Stimulated activated CD4-positive, alpha-beta T cell treated with anti-CD3 and anti-CD28 coated beads, Interleukin-15, amount 100 ng/mL, for 1 hour (primary cell): ENCODE measurements at places on chromosomes 4 and X.

- no peak for DNase-seq
Measured at GRCh38 chr4:111937368-111937767, 207.9 kb upstream of the FAM241A start.

- DNase-seq: no peak
Measured at GRCh38 chr4:8906668-8906970, 35.0 kb upstream of the HMX1 start.

DNA sequence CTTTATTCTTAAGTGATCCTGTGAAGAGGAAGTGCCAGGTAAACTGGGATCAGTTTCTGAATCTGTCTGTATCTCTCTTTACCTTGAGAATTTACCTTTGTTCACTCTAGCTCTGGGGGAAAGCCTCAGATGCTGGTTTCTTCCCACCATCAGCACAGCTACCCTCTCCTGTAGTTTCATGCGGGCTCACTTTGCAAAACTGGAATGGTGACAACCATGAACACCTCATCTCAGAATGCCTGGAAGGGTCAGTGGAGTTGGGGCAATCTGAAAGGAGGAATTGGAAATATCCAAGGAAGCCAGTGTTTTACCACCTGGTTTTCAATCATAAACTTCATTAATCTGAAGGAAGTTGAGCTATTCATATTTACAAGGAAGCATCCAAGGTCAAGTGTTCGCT is 30.8 kb upstream of the DCX start:
- DNase-seq: no peak

DNA sequence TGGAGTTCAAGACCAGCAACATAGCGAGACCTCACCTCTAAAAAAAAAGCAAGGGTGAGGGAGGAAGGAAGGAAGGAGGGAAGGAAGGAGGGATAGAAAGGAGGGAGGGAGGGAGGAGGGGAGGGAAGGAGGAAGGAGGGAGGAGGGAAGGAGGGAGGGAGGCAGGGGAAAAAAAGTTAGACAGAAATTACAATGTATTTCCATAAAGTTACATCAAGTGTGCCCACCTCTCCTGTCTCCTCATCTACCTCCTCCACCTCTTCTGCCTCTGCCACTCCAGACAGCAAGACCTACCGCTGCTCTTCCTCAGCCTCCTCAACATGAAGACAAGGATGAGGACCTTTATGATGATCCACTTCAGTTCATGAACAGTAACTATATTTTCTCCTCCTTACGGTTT is 8.3 kb downstream of the LIN54 start:
- no peak for DNase-seq

- DNase-seq: no peak
Measured at GRCh38 chrX:920234-920799, 289.7 kb downstream of the SHOX start.

DNA sequence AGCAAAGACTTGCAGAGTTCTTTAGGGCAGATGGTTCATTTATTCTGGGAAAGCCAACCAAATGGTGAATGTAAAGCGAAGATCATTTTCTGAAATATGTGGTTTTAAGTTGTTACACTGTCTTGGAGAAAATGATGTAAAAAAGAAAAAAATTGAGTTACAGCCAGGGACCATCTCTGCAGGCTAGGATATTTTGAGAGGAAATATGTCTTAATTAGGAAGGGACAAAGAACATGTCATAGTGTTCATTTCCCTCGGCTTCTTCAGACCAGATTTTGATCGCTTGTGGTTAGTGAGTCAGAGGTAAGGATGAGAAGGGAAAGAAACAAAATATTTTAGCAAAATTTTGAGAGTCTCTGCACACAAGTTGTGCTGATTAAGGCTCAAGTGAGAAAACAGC is 59.0 kb upstream of the C1QTNF7 start:
- DNase-seq: no peak

- DNase-seq: no peak
Measured at GRCh38 chrX:155876704-155877103, 4.4 kb upstream of the VAMP7 start.

- no peak for DNase-seq
Measured at GRCh38 chrX:112211459-112211858, 128.9 kb upstream of the TRPC5 start.

GRCh38 chr4:85724791-85725563 is 250.0 kb downstream of the ARHGAP24 start:
- DNase-seq: no peak

DNA sequence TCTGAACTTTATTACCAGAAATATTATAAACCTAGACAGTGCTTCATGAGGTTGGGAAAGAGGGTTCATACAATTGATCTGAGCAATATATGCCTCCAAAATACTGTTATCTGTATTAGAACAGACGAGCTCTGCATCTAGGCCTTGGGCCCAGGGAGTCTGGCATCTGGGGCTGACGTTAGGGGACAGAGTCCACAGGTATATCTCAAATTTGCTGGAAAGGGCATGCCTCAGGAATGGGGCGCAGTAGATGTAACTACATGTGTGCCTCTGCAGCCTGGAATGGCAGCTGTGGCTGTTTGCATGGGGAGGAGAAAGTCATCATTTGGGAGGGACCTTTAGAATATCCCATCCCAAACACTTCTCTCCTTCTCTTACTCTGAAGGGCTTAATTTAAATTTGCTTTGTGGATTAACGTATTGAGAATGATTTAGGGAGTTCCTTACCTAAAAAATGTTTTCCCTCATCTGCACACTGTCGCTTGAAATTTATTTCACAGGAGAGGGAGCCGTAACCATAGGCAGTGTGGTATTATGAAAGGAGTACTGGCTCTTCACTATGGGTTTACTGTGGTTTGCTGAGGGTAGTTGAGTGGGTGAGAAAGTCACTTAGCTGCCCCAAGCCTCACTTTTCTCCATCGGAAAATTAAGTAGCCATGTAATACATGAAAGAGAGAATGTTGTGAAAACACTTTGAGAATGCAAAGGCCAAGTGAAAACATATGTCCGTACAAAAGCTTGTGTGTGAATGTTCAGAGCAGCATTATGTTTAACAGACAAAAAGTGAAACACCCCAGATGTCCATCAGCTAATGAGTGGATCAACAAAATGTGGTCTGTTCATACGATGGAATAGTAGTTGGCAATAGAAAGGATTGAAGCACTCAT is 5.9 kb downstream of the ADD1 start:
- no peak for DNase-seq

GRCh38 chr4:87180767-87181166 is 39.7 kb downstream of the KLHL8 start:
- DNase-seq: no peak

GRCh38 chrX:13864264-13864663 is 47.4 kb upstream of the GPM6B start:
- no peak for DNase-seq

GRCh38 chr4:3799496-3799895 is 33.3 kb downstream of the ADRA2C start:
- no peak for DNase-seq
